Dermis blood vessel endothelial cell (primary cell): ENCODE measurements at places on chromosomes 4 and X. TPM values are rescaled to one million over a fixed set of nuclear protein-coding genes. Genes with fewer than 3 reads are reported as not detected.

MAGEA11 gene
- total RNA-seq, result not detected in 2 replicates

SPANXN4 gene
- not detected in 2 replicates for total RNA-seq

PHEX gene
- under 0.01 and 0.37 TPM in 2 replicates for total RNA-seq

PCDH10 gene
- total RNA-seq, result under 0.01 and 0.14 TPM in 2 replicates

PPP4R3C gene
- not detected in 2 replicates for total RNA-seq

TMPRSS11E gene
- total RNA-seq, result not detected in 2 replicates

OPRPN gene
- not detected in 2 replicates for total RNA-seq

SSX2B gene
- not detected in 2 replicates for total RNA-seq

F9 gene
- not detected in 2 replicates for total RNA-seq

LUZP4 gene
- total RNA-seq, result not detected in 2 replicates

HCCS gene
- 17.2 and 21.9 TPM in 2 replicates for total RNA-seq

EGFL6 gene
- not detected in 2 replicates for total RNA-seq

TCEANC gene
- 1.7 and 3.1 TPM in 2 replicates for total RNA-seq

ATP1B4 gene
- not detected in 2 replicates for total RNA-seq

FGG gene
- total RNA-seq, result 0.19 TPM in 1 of 2 replicates, not detected in the other

IL1RAPL1 gene
- not detected in 2 replicates for total RNA-seq

PABPC4L gene
- total RNA-seq, result 0.56 and 1.0 TPM in 2 replicates

ASB5 gene
- not detected in 2 replicates for total RNA-seq

MED12 gene
- total RNA-seq, result 39.3 and 85.7 TPM in 2 replicates

CCDC158 gene
- total RNA-seq, result not detected in 2 replicates

TRIM2 gene
- total RNA-seq, result 8.6 and 12.6 TPM in 2 replicates

KIAA1210 gene
- not detected in 2 replicates for total RNA-seq

ADGRL3 gene
- total RNA-seq, result under 0.01 and 0.05 TPM in 2 replicates

ETDC gene
- not detected in 2 replicates for total RNA-seq

ATP8A1 gene
- 16.7 and 40.8 TPM in 2 replicates for total RNA-seq

DCAF12L2 gene
- under 0.01 and 0.05 TPM in 2 replicates for total RNA-seq

GC gene
- 0.05 TPM in 1 of 2 replicates, not detected in the other for total RNA-seq

AMER1 gene
- 2.2 and 2.5 TPM in 2 replicates for total RNA-seq

RTL9 gene
- not detected in 2 replicates for total RNA-seq

SFRP2 gene
- 0.09 TPM in 1 of 2 replicates, not detected in the other for total RNA-seq

FAM133A gene
- 0.17 TPM in 1 of 2 replicates, not detected in the other for total RNA-seq

PAK3 gene
- 2.4 and 2.6 TPM in 2 replicates for total RNA-seq

F8A2 gene
- 0.17 TPM in 1 of 2 replicates, not detected in the other for total RNA-seq

NHSL2 gene
- total RNA-seq, result 28.6 and 53.8 TPM in 2 replicates

DAPP1 gene
- not detected in 2 replicates for total RNA-seq

BEND4 gene
- 0.17 and 0.23 TPM in 2 replicates for total RNA-seq

GRIA3 gene
- 0.17 TPM in 1 of 2 replicates, not detected in the other for total RNA-seq

DDX53 gene
- total RNA-seq, result not detected in 2 replicates

DCAF8L2 gene
- total RNA-seq, result not detected in 2 replicates

ASB12 gene
- total RNA-seq, result not detected in 2 replicates

SLIT2 gene
- 0.34 and 0.65 TPM in 2 replicates for total RNA-seq

HSFX3 gene
- total RNA-seq, result not detected in 2 replicates

ZMAT1 gene
- 1.3 and 2.4 TPM in 2 replicates for total RNA-seq

ZNF732 gene
- total RNA-seq, result 1.4 and 2.0 TPM in 2 replicates

SLC25A4 gene
- total RNA-seq, result 8.8 and 10.8 TPM in 2 replicates

KLF8 gene
- 0.37 and 0.85 TPM in 2 replicates for total RNA-seq

KCTD8 gene
- total RNA-seq, result 0.65 and 1.0 TPM in 2 replicates

HAND2 gene
- not detected in 2 replicates for total RNA-seq

ITGB1BP2 gene
- total RNA-seq, result 1.3 and 2.0 TPM in 2 replicates

TLR2 gene
- 0.51 and 1.9 TPM in 2 replicates for total RNA-seq

TRO gene
- 4.4 and 5.9 TPM in 2 replicates for total RNA-seq
